ENCODE measurements at places on chromosomes 3 and 15.

DNA sequence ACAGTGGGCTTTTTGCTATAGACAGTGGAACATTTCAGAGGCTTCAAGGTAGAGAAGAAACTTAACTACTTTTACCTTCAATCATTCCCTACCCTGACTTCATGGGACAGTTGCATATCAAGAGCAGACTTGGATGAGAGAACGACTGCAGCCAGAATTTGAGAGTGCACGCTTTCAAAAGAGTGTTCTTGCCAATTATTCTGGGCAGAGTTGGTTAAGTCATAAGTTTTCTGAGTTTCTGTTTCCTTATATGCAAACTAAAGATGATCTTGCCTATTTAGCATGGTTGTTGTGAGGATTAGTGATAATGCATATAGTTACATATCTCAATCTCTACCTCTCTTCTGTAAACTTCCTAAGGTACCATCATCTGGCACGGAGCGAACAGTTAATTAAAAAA, 7.6 kb downstream of the SLC9A9 start:
- no peak for DNase-seq

GRCh38 chr3:149801639-149802038, 9.3 kb upstream of the ANKUB1 start:
- no peak for DNase-seq

DNA sequence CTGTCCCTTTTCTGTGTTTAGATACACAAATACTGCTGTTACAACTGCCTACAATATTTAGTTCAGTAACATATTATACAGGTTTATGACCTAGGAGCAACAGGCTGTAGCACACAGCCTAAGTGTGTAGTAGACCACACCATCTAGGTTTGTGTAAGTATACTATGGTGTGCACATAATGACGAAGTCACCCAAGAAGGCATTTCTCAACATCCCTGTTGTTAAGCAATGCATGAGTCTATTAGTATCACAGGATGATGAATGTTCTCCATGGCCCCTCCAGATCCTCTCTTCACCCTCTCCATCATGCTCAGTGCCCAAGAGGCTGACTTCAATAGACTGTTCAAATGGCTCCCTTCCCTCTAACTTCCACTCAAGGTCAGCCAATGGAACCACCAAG, 14.6 kb upstream of the SEC62 start:
- DNase-seq = no peak

- no peak for DNase-seq
Observed at GRCh38 chr3:43970920-43971319, 270.8 kb upstream of the TOPAZ1 start.

GRCh38 chr15:83090465-83090864, 17.0 kb upstream of the TM6SF1 start:
- DNase-seq = no peak

GRCh38 chr15:91183596-91183995, 83.5 kb downstream of the SV2B start:
- DNase-seq = no peak

DNA sequence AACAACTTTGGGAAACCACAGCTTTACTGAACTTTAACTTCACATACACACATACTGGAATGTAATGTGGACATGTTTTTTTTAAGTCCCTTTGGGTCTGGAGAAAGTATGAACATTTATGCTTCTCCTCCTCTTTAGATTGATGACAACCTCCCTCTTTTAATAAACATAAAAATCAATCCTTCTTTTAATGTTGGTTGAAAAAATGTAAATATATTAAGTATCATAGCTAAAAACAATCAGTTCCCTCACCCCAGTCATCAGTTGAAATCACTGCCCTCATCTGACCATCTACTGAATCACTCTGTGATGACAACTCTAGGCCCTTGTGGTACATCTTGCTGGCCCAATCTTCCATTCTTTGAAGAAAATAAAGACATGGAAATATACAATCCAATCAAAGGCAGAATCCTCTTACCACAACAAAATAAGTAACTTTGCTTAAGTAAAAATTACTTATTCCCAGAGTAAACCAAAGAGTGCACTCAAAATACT, 6.4 kb downstream of the AAGAB start:
- DNase-seq = no peak

- DNase-seq = no peak
Observed at GRCh38 chr3:12318758-12319621, 30.1 kb downstream of the PPARG start.

- DNase-seq = no peak
Observed at GRCh38 chr15:101322854-101323477, 27.9 kb upstream of the SNRPA1 start.

- no peak for DNase-seq
Observed at GRCh38 chr3:172647823-172648222, 63.0 kb downstream of the NCEH1 start.

- DNase-seq = no peak
Observed at GRCh38 chr15:87706001-87706400, 550.5 kb downstream of the NTRK3 start.

GRCh38 chr3:97910931-97911351, 61.3 kb downstream of the RIOX2 start:
- DNase-seq = no peak

DNA sequence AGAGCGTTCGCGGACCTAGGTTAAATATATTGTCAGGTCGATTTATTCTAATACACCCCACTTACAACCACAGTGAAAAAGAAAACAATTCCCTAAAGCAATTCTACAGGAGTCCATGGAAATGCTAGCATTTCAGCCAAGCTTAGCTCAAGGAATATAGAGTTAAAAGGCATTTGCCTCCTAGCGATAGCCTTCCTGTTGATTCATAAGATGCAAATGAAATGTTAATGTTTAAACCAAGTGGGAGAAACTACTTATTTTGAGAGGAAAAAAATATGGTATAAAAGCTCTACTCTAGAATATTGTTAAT, 1.7 kb upstream of the ALCAM start:
- no peak for DNase-seq

DNA sequence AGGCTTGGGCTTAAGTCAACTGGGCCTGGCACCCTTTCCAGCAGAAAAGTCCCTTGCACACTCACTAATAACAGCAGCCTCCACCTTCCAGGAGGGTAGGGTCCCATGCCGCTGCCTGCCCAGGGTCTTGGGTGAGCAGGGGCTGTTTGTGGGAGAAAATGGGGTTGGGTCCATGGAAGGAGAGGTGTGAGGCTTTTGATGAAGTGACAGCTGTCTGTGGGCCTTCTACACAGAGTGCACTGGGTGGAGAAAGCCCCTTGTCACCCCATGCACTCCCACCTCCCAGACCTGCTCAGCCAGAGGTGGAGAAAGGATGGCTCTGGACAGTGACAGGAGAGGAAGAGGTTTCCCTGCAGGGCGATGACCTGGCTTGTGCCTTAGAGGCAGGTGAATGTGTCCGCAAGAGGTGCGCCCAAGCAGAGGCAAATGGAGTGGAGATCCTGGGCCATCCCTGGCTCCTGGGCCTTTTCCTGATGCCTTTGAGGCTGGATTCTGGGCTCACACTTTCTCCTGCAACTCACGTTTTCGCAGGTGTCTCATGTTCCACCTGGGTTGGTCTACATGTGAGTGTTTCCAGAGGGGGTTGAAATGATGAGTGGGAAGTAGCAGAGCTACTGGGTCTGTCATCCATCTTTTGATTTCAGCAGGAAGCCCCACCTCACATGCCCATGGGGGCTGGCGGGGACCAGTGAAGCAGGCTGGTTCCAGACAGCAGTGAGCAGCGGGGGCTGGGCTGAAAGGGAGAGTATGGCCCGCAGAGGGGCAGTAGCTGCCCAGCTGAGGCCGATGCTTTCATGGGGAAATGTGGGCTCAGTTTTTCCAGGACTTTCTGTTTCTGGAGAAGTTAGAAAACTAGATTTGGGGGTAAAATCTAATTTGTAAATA, 85.2 kb upstream of the PRR23E start:
- no peak for DNase-seq

- DNase-seq = no peak
Observed at GRCh38 chr3:56887402-56888025, 85.8 kb upstream of the ARHGEF3 start.
